ENCODE measurements at places on chromosomes 7 and 10. TPM values are rescaled to one million over a fixed set of nuclear protein-coding genes. Genes with fewer than 3 reads are reported as not detected.

The ADAM12 gene
- polyA plus RNA-seq = 0.87 TPM

The AKR1C4 gene
- polyA plus RNA-seq = 2.0 TPM

The IQUB gene
- 0.03 TPM for polyA plus RNA-seq

GRCh38 chr10:112622786-112623185, 175.8 kb downstream of the VTI1A start:
- H3K4me1 ChIP-seq = no peaks in the 10 kb centered on the region
- H3K4me3 ChIP-seq = no peak overlapping the region
- no peak overlapping the region for H3K27ac ChIP-seq
- H3K27me3 ChIP-seq = no peaks in the 10 kb centered on the region

- DNase-seq = no peak
- H3K4me1 ChIP-seq = peaks cover 14% of the 10 kb centered on the region
Observed at GRCh38 chr7:73354821-73355220, 26.9 kb downstream of the FKBP6 start.

DNA sequence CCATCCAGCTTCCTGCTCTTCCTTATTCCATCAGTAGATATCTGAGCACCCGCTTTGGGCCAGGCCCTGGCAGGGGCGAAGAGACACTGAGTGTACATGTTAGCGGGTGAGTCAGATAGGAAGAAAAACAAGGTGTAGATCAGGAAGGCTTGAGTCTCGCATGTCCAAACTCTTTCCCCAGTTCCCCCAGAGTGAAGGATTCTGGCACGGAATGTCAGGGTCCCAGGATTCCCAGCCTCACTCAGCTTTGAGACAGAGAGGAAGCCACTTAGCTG, 24.1 kb upstream of the CHST15 start:
- H3K27ac ChIP-seq = no peak overlapping the region
- H3K36me3 ChIP-seq = no peaks in the 10 kb centered on the region
- no peaks in the 10 kb centered on the region for H3K4me1 ChIP-seq
- no peak overlapping the region for H3K4me3 ChIP-seq
- H3K27me3 ChIP-seq = no peaks in the 10 kb centered on the region
- no peak for DNase-seq

GRCh38 chr10:62084451-62084850, 183.0 kb downstream of the ARID5B start:
- no peak overlapping the region for H3K4me3 ChIP-seq
- peaks cover 1% of the 10 kb centered on the region for H3K36me3 ChIP-seq
- H3K27me3 ChIP-seq = no peaks in the 10 kb centered on the region

- DNase-seq = peak; percentile 12
- H3K27me3 ChIP-seq = no peaks in the 10 kb centered on the region
- H3K36me3 ChIP-seq = no peaks in the 10 kb centered on the region
Observed at GRCh38 chr7:50369143-50370026, 64.9 kb downstream of the IKZF1 start.
